ENCODE measurements at places on chromosomes 3 and 15. TPM values are rescaled to one million over a fixed set of nuclear protein-coding genes. Genes with fewer than 3 reads are reported as not detected.

The MRPL46 gene
- 108 TPM for total RNA-seq

The ANKRD63 gene
- 1.9 TPM for total RNA-seq

The RARB gene
- total RNA-seq, result 21.7 TPM

The XCR1 gene
- total RNA-seq, result not detected

GRCh38 chr15:85913461-85913860 lies 118.7 kb upstream of the KLHL25 start:
- DNase-seq, result no peak
- no peaks in the 10 kb centered on the region for H3K4me1 ChIP-seq
- H3K27me3 ChIP-seq, result peaks cover 7% of the 10 kb centered on the region
- H3K4me3 ChIP-seq, result no peak overlapping the region

- peaks cover 14% of the 10 kb centered on the region for H3K4me1 ChIP-seq
- H3K4me3 ChIP-seq, result no peak overlapping the region
- no peaks in the 10 kb centered on the region for H3K27me3 ChIP-seq
- no peak for DNase-seq
- H3K36me3 ChIP-seq, result no peaks in the 10 kb centered on the region
These were observed 11.2 kb upstream of the ADAMTS7 start for GRCh38 chr15:78822514-78822913.

- no peak for DNase-seq
- no peaks in the 10 kb centered on the region for H3K27me3 ChIP-seq
- no peak overlapping the region for H3K4me3 ChIP-seq
These were observed 250.0 kb upstream of the VEPH1 start for GRCh38 chr3:157752956-157753786.

DNA sequence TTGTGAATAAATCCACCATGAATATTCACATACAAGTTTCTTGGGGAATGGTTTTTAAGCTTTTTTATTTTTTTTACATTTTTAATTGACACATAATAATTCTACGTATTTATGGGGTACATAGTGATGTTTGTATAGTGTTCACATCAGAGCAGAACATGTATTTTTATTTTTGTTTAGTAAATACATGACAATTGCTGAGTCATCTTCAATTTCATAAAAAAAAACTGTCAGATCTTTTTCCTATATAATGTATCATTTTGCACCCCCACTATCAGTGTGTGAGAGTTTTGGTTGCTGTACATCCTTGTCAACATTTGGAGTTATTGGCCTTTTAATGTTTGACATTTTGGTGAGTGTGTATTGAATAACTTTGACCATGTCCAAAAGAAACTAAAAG lies 39.9 kb upstream of the FILIP1L start:
- no peak overlapping the region for H3K27ac ChIP-seq
- DNase-seq, result no peak
- no peaks in the 10 kb centered on the region for H3K27me3 ChIP-seq
- peaks cover 33% of the 10 kb centered on the region for H3K4me1 ChIP-seq
- no peak overlapping the region for H3K4me3 ChIP-seq

- no peak for DNase-seq
These were observed 1108.5 kb upstream of the EPHA6 start for GRCh38 chr3:95705786-95706418.

GRCh38 chr3:158097081-158097592 lies 9.1 kb downstream of the SHOX2 start:
- peaks cover 95% of the 10 kb centered on the region for H3K27me3 ChIP-seq
- H3K27ac ChIP-seq, result no peak overlapping the region
- H3K4me3 ChIP-seq, result no peak overlapping the region
- DNase-seq, result no peak
- H3K4me1 ChIP-seq, result peaks cover 11% of the 10 kb centered on the region

Measured in heart right ventricle (tissue), 16 donors.